ENCODE measurements at places on chromosomes 5 and 9.

GRCh38 chr5:108942701-108943100 is 195.0 kb downstream of the FER start:
- no peaks in the 10 kb centered on the region for H3K4me1 ChIP-seq
- H3K36me3 ChIP-seq, result no peaks in the 10 kb centered on the region
- no peak for DNase-seq
- H3K27ac ChIP-seq, result no peak overlapping the region
- H3K4me3 ChIP-seq, result no peak overlapping the region

DNA sequence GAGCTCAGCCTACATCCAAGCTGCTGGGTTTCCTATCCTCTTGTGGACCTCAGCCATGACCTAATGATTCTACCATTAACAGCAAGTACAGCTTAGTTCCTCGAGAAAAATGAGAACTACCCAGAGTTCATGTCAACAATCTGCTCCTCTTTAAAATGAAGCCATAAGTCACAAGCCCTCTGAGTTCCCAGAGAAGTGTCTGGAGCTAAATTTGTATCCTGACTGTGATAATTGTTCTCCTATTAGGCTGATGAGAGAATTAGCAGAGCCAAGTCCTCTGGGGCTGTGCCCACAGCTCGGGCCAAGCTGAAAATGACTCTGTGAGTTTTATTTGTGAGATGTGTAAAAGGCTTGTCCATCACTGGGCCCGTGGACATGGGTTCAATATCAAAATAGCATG is 145.1 kb upstream of the SMIM23 start:
- H3K36me3 ChIP-seq, result no peaks in the 10 kb centered on the region
- H3K27me3 ChIP-seq, result peaks cover 8% of the 10 kb centered on the region
- DNase-seq, result no peak
- no peaks in the 10 kb centered on the region for H3K4me1 ChIP-seq
- H3K4me3 ChIP-seq, result no peak overlapping the region

- no peaks in the 10 kb centered on the region for H3K36me3 ChIP-seq
- H3K27me3 ChIP-seq, result peaks cover 16% of the 10 kb centered on the region
- H3K4me3 ChIP-seq, result no peak overlapping the region
- no peak for DNase-seq
- H3K4me1 ChIP-seq, result no peaks in the 10 kb centered on the region
These were observed 143.7 kb downstream of the FSTL4 start for GRCh38 chr5:133468596-133468995.

GRCh38 chr5:86879086-86879485 is 261.3 kb downstream of the COX7C start:
- H3K27ac ChIP-seq, result no peak overlapping the region
- no peaks in the 10 kb centered on the region for H3K4me1 ChIP-seq
- H3K27me3 ChIP-seq, result peaks cover 11% of the 10 kb centered on the region
- no peaks in the 10 kb centered on the region for H3K36me3 ChIP-seq

DNA sequence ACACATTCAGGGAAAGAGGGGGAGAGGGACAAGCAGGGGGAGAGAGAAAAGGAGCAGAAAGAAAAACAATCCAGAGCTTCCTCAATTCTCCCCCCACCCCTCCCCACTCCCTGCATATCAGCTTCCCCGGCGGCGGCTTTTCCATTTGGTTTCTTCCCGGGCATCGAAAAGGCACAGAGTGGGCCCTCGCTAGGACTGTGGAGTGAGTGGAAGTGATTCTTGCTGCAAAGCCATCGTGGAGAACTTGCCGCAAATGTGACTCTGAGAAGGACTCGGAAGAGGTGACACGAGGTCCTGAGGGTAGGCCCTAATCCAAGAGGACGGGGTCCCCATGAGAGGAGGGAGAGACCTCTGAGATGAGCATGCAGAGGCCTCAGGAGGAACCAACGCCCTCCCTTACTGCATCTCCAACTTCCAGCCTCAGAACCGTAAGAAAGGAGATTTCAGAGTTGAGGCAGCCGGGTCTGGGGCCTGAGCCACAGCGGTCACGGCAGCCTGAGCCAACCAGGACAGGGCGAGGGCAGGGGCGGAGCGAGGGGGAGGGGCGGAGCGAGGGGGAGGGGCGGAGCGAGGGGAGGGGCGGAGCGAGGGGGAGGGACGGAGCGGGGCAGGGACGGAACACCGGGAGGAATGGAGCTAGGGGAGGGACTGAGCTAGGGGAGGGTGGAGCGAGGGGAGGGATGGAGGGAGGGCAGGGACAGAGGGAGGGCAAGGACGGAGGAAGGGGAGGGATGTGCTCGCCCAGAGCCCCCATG is 21.2 kb upstream of the SARDH start:
- H3K36me3 ChIP-seq, result no peaks in the 10 kb centered on the region
- no peak overlapping the region for H3K27ac ChIP-seq
- DNase-seq, result no peak
- H3K27me3 ChIP-seq, result peaks cover 10% of the 10 kb centered on the region
- H3K4me3 ChIP-seq, result no peak overlapping the region

- no peaks in the 10 kb centered on the region for H3K27me3 ChIP-seq
- peak overlapping the region; percentile 15 for H3K4me3 ChIP-seq
- H3K4me1 ChIP-seq, result peaks cover 27% of the 10 kb centered on the region
- no peaks in the 10 kb centered on the region for H3K36me3 ChIP-seq
- no peak for DNase-seq
- H3K27ac ChIP-seq, result peak overlapping the region; percentile 4
These were observed 5.8 kb upstream of the RAB14 start for GRCh38 chr9:121207371-121207940.

DNA sequence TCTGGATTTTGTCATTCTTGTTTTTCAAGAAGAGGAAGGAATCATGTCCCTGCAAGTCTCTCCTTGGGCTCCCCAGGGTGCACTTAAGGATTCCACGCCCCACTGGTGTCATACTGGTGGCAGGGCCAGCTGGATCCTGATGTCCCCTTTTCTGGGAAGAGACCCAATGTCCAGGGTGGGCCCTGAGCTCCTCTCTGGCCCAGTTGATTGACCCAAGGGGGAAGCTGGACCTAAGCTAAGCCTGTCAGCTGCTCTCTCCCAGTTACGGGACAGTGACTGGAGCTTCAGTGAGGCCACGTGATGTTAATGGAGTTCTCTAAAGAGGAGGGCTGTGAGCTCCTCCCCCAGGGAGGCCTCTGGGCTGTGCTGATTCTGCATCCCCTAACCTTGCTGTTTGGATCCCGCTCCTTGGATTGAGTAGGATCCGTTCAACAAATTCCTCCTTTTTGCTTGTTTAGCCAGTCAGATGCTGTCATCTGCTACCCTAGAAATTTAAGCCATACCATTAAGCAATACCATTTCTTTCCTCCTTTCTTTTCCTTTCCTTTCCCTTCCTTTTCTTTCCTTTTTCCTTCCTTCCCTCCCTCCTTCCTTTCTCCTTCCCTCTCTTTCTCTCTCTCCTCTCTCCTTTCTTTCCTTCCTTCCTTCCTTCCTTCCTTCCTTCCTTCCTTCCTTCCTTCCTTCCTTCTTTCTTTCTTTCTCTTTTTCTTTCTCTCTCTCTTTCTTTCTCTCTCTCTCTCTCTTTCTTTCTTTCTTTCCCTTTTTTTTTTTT is 17.2 kb downstream of the NKX2-5 start:
- no peak overlapping the region for H3K27ac ChIP-seq
- no peaks in the 10 kb centered on the region for H3K4me1 ChIP-seq
- H3K27me3 ChIP-seq, result peaks cover 20% of the 10 kb centered on the region
- no peaks in the 10 kb centered on the region for H3K36me3 ChIP-seq

- no peaks in the 10 kb centered on the region for H3K36me3 ChIP-seq
- peaks cover 17% of the 10 kb centered on the region for H3K4me1 ChIP-seq
- no peak overlapping the region for H3K4me3 ChIP-seq
- DNase-seq, result no peak
- H3K27me3 ChIP-seq, result no peaks in the 10 kb centered on the region
These were observed 101.0 kb upstream of the SMC2 start for GRCh38 chr9:103992938-103993579.

DNA sequence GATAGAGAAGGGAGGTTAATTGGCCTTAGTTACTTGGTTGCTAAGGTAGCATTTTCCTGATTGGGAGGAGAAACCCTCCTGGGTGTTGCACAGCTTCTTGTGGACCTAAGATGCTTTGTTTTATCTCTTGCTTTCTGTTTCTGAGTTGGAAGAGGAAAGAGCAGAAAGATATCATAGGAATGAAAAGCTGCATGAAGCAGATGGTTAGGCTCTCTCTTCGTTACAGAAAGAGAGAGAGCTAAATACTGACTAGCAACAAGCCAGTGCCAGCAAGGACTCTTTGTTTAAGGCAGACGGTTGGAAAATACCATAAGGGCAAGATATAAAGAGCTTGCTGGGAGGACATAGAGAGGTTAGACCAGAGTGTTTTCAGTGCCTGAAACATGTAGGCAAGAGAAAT is 103.1 kb downstream of the ATG10 start:
- peaks cover 2% of the 10 kb centered on the region for H3K36me3 ChIP-seq
- H3K4me1 ChIP-seq, result no peaks in the 10 kb centered on the region
- no peaks in the 10 kb centered on the region for H3K27me3 ChIP-seq
- no peak overlapping the region for H3K27ac ChIP-seq
- H3K4me3 ChIP-seq, result no peak overlapping the region

DNA sequence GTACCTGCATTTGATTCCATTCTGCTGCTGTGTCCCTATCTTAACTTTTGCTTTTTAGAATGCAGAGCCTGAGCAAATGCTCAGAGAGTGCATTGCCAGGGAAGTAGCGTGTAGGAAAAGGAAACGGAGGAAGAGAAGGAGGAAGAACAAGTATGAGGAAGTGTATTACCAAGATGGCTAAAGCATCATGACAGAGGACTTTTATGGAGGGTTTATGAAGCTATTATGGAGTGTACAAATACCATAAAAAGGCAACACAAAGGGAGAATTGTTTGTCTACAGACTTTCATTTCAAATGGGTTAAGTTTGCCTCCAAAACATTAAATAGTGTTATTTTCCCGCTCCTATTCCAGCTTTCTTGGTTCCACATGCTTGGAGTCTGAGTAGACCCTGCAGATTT is 1899.8 kb upstream of the NUDT12 start:
- no peak overlapping the region for H3K4me3 ChIP-seq
- H3K27me3 ChIP-seq, result no peaks in the 10 kb centered on the region
- H3K4me1 ChIP-seq, result no peaks in the 10 kb centered on the region

- peaks cover 15% of the 10 kb centered on the region for H3K27me3 ChIP-seq
- H3K36me3 ChIP-seq, result no peaks in the 10 kb centered on the region
- DNase-seq, result no peak
- no peaks in the 10 kb centered on the region for H3K4me1 ChIP-seq
- no peak overlapping the region for H3K27ac ChIP-seq
- no peak overlapping the region for H3K4me3 ChIP-seq
These were observed 27.6 kb downstream of the UBE2QL1 start for GRCh38 chr5:6476313-6476661.

- no peak for DNase-seq
- no peak overlapping the region for H3K4me3 ChIP-seq
- H3K27me3 ChIP-seq, result no peaks in the 10 kb centered on the region
- no peaks in the 10 kb centered on the region for H3K4me1 ChIP-seq
These were observed 195.8 kb upstream of the CDH6 start for GRCh38 chr5:30997681-30998080.

GRCh38 chr5:68685863-68686262 is 408.0 kb upstream of the SLC30A5 start:
- H3K36me3 ChIP-seq, result no peaks in the 10 kb centered on the region
- no peaks in the 10 kb centered on the region for H3K4me1 ChIP-seq
- H3K27me3 ChIP-seq, result peaks cover 5% of the 10 kb centered on the region
- no peak overlapping the region for H3K4me3 ChIP-seq
- peak overlapping the region; percentile 24 for H3K27ac ChIP-seq
- no peak for DNase-seq

- no peak overlapping the region for H3K4me3 ChIP-seq
- H3K27ac ChIP-seq, result no peak overlapping the region
- no peaks in the 10 kb centered on the region for H3K36me3 ChIP-seq
These were observed 13.4 kb downstream of the MAST4 start for GRCh38 chr5:66609615-66610014.

GRCh38 chr9:13979941-13980318 is 334.0 kb downstream of the NFIB start:
- H3K27ac ChIP-seq, result no peak overlapping the region
- no peaks in the 10 kb centered on the region for H3K27me3 ChIP-seq
- DNase-seq, result no peak
- H3K4me3 ChIP-seq, result no peak overlapping the region
- no peaks in the 10 kb centered on the region for H3K4me1 ChIP-seq

DNA sequence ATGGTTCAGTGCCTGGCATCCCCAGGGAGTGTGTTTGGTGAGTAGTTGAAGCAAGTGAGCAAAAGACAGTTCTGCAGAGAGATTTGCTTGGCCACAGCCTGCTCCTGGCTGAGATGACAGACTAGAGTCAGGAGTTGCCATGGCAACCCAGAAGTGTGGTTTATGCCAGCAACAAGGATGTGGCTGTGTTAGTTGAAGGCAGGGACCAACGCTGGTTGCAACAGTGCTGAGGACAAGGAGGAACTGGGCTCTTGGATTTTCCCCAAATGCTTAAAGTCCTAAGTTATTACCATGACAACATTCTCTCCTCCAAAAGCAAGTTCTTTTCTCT is 2.7 kb downstream of the NXNL2 start:
- DNase-seq, result peak; percentile 35
- H3K27me3 ChIP-seq, result peaks cover 44% of the 10 kb centered on the region
- H3K27ac ChIP-seq, result no peak overlapping the region
- no peak overlapping the region for H3K4me3 ChIP-seq
- peaks cover 9% of the 10 kb centered on the region for H3K4me1 ChIP-seq

GRCh38 chr5:89583534-89583933 is 700.5 kb upstream of the MEF2C start:
- H3K36me3 ChIP-seq, result no peaks in the 10 kb centered on the region
- H3K27ac ChIP-seq, result no peak overlapping the region
- DNase-seq, result no peak
- H3K4me3 ChIP-seq, result no peak overlapping the region
- H3K4me1 ChIP-seq, result no peaks in the 10 kb centered on the region
- no peaks in the 10 kb centered on the region for H3K27me3 ChIP-seq

DNA sequence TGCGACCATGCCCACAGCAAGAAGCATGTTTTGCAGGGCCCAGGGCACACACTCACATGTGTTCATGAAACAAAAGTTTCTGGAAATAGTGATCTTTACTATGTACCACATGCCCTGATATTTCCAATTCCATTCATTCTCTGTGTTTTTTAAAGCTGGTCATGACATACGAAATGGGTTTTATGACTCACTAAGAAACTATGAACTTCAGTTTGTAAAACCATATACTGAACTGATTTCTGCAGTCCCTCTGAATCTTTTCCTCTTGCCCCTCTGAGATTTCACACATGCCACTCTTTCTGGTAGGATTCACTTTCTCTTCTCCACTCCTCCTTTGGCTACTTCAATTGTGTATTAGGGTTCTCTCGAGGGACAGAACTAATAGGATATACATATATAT is 416.1 kb upstream of the TRPC7 start:
- no peak for DNase-seq
- H3K4me3 ChIP-seq, result no peak overlapping the region
- no peaks in the 10 kb centered on the region for H3K27me3 ChIP-seq
- H3K36me3 ChIP-seq, result no peaks in the 10 kb centered on the region
- H3K4me1 ChIP-seq, result no peaks in the 10 kb centered on the region
- H3K27ac ChIP-seq, result no peak overlapping the region
